Stimulated activated CD8-positive, alpha-beta memory T cell treated with anti-CD3 and anti-CD28 coated beads, Interleukin-4, amount 100 ng/mL, for 4 hours (primary cell): ENCODE measurements at places on chromosomes 2 and 18.

DNA sequence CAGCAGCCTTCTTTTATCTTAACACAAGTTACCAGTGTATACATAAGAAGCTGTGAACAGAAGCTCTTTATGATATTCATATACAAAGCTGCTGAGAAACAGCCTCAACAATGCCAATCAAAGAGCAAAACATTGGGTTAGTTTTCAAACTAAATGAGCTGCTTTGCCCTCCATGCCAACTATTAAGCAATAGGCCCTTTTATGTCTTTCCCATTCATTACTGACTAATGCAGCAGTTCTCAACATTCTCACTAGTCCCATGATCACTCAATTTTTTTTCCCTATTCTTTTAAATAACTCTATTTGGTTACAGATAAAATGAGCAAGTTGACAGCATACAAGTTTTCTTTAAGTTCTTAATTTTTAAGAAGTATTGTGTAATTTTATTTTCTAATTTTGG is 57.9 kb upstream of the FRZB start:
- no peak for DNase-seq

GRCh38 chr2:207160115-207160514 is 5.6 kb downstream of the KLF7 start:
- DNase-seq, result no peak

GRCh38 chr2:17621781-17622180 is 81.3 kb downstream of the VSNL1 start:
- no peak for DNase-seq

DNA sequence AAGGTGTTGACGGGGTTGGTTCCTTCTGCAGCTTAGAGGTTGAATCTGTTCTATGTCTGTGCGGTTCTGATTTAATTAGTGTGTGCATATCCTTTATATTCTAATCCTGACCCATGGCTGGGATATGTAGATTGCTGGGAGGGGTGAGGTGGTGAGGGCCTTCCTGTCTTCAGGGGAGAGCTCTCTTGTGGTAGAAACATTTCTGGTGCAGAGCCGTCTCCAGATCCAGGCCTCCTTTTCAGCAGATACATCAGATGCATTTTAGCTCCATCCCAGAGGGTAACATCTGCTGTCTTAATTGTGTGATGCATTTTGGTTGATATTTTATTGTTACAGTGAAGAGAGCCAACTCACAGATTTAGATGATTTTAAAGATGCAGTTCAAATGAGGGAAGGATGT is 227.8 kb downstream of the AGAP1 start:
- no peak for DNase-seq

- DNase-seq, result no peak
Observed at GRCh38 chr18:47746615-47747014, 183.8 kb downstream of the SMAD2 start.

- DNase-seq, result no peak
Observed at GRCh38 chr2:127047716-127048617, 59.0 kb downstream of the BIN1 start.

- no peak for DNase-seq
Observed at GRCh38 chr2:49111456-49111855, 42.9 kb downstream of the FSHR start.

DNA sequence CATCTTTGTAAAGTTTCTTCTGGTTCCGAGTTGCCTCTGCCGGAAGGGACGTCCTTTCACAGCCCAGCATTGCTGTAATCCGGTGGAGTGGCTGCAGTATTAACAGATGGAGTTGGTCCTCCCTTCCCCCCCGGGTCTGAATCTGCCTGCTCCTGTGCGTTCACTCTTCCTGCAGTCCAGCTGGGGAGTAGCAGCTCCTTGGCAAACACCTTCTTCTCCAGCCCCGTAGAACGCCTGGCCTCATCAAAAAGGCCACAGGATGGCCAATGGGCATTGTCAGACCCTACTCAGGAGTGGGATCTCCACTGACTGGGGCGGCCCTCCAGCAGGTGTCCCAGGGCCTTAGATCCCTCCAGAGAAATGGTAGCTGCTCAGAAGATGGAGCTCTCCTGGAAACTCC is 234.0 kb downstream of the FAM210A start:
- DNase-seq, result no peak

GRCh38 chr2:88857274-88857741 is 165.8 kb downstream of the RPIA start:
- no peak for DNase-seq

- no peak for DNase-seq
Observed at GRCh38 chr2:180609626-180610340, 370.6 kb upstream of the UBE2E3 start.

- no peak for DNase-seq
Observed at GRCh38 chr18:32919799-32920198, 147.0 kb upstream of the KLHL14 start.

- DNase-seq, result no peak
Observed at GRCh38 chr2:233081731-233082221, 21.6 kb downstream of the INPP5D start.

DNA sequence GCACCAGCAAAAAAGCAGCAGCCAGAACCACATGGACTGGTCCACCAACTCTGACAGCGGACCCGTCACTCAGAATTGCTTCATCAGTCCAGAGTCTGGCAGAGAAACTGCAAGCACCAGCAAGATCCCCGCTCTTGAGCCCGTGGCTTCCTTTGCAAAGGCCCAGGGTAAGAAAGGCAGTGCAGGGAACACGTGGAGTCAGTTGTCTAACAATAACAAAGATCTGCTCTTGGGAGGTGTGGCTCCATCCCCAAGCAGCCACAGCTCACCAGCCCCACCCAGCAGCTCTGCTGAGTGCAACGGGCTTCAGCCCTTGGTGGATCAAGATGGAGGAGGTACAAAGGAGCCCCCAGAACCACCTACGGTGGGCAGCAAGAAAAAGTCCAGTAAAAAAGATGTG is 269.3 kb downstream of the SETBP1 start:
- no peak for DNase-seq

- DNase-seq, result no peak
Observed at GRCh38 chr18:22189449-22190166, 20.2 kb downstream of the GATA6 start.

DNA sequence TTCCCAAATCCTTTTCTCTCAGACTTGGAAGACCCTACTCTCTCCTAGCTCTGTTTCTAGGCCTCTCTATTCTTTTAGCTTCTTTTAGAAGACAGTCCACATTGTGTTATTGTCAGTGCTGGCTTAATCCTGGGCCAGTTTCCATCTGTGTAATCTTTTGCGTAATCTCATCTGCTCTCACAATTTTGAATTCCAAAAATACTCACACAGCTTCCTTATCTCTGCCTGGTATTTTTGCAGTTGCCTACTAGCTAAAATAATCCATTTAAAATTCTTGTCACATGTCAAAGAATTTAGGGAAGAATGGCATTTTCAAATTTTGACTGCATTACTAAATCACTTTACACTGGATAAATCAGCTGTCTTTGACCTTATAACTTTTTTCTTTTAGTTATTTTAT is 200.6 kb upstream of the MEX3C start:
- no peak for DNase-seq

GRCh38 chr2:118274841-118275510 is 186.7 kb downstream of the INSIG2 start:
- no peak for DNase-seq
